Anterior cingulate cortex (tissue), 58 donors: ENCODE measurements at places on chromosomes 4 and X.

- DNase-seq, result no peak
Observed at GRCh38 chrX:16476692-16477091, 173.3 kb upstream of the S100G start.

GRCh38 chr4:113955948-113956347 is 23.5 kb downstream of the ARSJ start:
- no peak for DNase-seq

GRCh38 chr4:134544303-134544770 is 342.7 kb upstream of the PABPC4L start:
- DNase-seq, result no peak

GRCh38 chr4:139854668-139855403 is 189.2 kb downstream of the MGST2 start:
- DNase-seq, result no peak

DNA sequence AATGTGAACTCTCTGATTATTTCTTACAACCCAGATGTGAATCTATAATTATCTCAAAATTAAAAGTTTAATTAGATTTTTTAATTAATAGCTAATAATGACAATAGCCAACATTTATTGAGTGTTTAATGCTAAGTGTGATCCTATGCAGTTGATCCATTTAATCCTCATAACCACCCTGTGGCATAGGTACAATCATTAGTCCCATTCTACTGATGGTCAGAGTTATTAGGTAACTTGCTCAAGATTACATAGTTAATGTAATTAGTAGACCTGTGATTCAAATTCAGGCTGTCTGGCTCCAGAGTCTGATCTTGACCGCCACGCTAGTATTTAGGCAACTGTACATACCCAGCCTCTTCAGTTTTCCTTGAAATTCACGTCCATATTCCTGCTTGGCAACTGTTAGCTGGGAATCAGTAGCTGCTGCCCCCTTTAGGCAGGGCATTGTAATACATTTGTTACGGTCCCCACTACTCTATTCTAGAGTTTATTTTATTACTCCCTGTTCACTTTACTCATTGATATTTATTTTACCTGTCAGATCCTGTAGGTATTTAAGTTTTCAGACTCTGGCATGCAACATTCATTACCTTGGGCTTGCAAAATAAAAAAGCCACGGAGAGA is 20.6 kb upstream of the TEC start:
- no peak for DNase-seq

- no peak for DNase-seq
Observed at GRCh38 chrX:14775416-14775815, 97.5 kb downstream of the FANCB start.

- no peak for DNase-seq
Observed at GRCh38 chr4:133484287-133484686, 335.2 kb downstream of the PCDH10 start.

- no peak for DNase-seq
Observed at GRCh38 chr4:26248647-26249046, 72.2 kb upstream of the RBPJ start.

GRCh38 chr4:164501074-164501473 is 252.9 kb upstream of the SMIM31 start:
- no peak for DNase-seq

GRCh38 chrX:133574716-133575115 is 159.4 kb upstream of the GPC4 start:
- no peak for DNase-seq

GRCh38 chrX:153685156-153685536 is 2.6 kb upstream of the SLC6A8 start:
- DNase-seq, result no peak

DNA sequence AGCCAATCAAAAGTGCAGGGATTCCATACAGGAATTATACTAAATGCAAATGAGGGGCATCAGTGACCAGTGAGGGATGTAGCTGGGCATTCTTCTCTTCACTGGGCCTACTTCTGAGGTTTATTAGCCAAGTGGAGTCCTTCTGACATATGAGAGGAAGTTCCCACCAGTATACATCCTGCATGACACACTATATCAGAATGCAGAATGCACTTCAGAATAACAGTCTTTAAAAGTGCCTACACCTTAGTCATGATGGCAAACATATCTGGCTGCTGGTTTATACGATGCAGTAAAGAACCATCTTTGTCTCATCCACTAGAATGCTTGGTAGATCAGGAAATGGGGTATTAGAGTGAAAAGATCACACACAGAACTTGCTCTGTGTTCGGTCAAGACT is 180.3 kb upstream of the PPARGC1A start:
- DNase-seq, result no peak

- no peak for DNase-seq
Observed at GRCh38 chr4:113846433-113846832, 84.9 kb upstream of the CAMK2D start.
